ENCODE measurements at places on chromosomes 12 and 14. TPM values are rescaled to one million over a fixed set of nuclear protein-coding genes. Genes with fewer than 3 reads are reported as not detected.

- DNase-seq: no peak
Measured at GRCh38 chr12:52606581-52607218, 5.4 kb upstream of the KRT72 start.

GRCh38 chr14:63717702-63718101 is 10.2 kb downstream of the SGPP1 start:
- DNase-seq: no peak

- peak; percentile 20 for DNase-seq
Measured at GRCh38 chr14:60839657-60840056, 105.1 kb downstream of the MNAT1 start.

GRCh38 chr12:49698619-49699545 is 8.3 kb downstream of the FMNL3 start:
- peak; percentile 55 for DNase-seq

The RILPL2 gene
- total RNA-seq: 1.9 TPM
